Left cardiac atrium (tissue), 4 donors: ENCODE measurements at places on chromosomes 7 and 10.
A peak's percentile ranks its signal among the peaks of the same experiment; 100 is the strongest.

DNA sequence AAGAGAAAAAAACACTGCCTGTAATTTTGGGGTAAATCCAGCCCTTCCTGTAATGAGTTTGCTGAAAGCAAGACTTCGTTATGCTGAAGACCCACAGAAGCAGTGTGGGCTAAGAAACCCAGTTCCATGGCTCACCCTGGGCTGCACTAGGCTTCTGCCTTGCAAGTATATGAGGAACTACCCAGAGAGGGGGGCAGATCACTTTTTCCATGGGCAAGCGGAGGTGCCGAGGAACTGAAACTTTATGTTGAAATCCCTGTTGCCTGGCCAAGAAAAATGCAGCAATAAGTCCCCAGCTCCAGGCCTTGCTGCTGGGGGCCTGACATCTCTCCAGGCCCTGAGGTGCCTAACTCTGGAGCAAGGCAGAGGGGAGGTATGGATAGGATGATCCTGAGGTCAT is 8.5 kb downstream of the RASSF4 start:
- peak; percentile 62 for DNase-seq

DNA sequence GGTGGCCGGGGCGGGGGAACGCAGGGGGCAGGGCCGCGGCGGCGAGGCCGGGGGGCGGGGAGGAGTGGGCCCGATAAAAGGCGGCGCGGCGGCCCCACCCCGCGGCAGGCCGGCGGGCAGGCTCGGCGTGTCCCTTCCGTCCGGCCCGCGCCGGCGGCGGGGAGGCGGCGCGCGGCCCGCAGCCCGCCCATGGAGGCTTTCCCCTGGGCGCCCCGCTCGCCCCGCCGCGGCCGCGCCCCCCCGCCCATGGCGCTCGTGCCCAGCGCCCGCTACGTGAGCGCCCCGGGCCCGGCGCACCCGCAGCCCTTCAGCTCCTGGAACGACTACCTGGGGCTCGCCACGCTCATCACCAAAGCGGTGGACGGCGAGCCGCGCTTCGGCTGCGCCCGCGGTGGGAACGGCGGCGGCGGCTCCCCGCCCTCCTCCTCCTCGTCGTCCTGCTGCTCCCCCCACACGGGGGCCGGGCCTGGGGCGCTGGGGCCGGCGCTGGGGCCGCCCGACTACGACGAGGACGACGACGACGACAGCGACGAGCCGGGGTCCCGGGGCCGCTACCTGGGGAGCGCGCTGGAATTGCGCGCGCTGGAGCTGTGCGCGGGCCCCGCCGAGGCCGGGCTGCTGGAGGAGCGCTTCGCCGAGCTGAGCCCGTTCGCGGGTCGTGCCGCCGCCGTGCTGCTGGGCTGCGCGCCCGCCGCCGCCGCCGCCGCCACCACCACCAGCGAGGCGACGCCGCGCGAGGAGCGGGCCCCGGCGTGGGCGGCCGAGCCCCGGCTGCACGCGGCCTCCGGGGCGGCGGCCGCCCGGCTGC is at the start of gene NANOS1:
Gene NANOS1, plus strand, starts transcription at position 102 of the 808 bp plus-strand sequence. Its CDS starts 88 bp downstream, at position 190.
- DNase-seq: peak; percentile 41

DNA sequence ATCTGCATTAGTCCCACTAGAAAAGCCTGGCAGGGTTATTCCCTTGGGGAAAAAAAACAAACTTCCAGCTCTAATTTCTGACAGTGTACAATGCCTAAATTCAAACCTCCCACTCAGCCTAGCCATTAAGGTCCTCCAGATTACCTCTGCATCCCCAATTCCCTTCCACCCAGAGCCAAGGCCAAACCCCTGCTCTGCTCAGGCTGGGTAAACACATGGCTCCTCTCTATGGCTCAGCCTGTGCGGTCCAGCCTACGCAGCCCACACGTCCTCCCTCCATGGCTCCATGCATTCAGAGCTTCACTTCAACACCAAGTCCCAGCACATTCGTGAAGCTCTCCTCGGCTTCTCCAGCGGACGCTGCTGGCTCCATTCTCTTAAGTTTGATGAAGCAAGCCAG is 5.2 kb downstream of the DLG5 start:
- DNase-seq: no peak

- DNase-seq: no peak
Measured at GRCh38 chr10:55237462-55237861, 436.4 kb upstream of the PCDH15 start.

GRCh38 chr10:114206902-114207301 is 27.7 kb downstream of the TDRD1 start:
- DNase-seq: no peak
